Endodermal cell (in vitro differentiated cells): ENCODE measurements at places on chromosomes 5 and 9. TPM values are rescaled to one million over a fixed set of nuclear protein-coding genes. Genes with fewer than 3 reads are reported as not detected.
A peak's percentile ranks its signal among the peaks of the same experiment; 100 is the strongest.

CACNA1B gene
- 3.6 to 4.6 TPM (median 4.0 TPM) in 3 replicates for total RNA-seq

DNA sequence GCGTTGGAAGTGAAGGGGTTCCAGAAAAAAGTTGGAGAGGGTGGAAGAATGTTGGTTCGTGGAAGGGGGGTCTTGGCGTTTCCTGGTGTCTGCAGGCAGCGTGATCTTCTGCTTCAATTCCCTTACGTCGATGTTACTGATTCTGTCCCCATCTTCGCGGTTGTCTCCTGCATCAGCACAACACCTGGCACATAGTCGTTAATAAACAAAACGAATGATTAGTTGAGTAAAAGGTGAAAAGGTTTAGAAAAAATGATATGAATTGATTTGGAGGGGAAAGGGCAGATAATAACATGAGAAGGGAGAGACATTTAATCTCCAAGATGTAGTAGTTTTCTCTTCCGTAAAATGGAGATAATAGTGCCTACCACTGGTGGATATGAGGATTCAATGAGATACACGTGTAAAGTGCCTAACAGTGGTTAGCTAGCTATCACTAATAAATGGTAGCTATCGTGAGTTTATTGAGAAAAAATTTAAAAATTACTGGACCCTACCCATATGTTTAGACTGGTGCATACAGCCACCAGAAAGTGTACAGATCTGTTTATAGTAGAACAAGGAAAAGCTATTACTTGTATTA, 556 bp downstream of the MTREX start:
- peak overlapping the region; percentile 98 for H3K27ac ChIP-seq
- no peak for DNase-seq
- no peaks in the 10 kb centered on the region for H3K27me3 ChIP-seq
- H3K4me1 ChIP-seq: no peaks in the 10 kb centered on the region

DNA sequence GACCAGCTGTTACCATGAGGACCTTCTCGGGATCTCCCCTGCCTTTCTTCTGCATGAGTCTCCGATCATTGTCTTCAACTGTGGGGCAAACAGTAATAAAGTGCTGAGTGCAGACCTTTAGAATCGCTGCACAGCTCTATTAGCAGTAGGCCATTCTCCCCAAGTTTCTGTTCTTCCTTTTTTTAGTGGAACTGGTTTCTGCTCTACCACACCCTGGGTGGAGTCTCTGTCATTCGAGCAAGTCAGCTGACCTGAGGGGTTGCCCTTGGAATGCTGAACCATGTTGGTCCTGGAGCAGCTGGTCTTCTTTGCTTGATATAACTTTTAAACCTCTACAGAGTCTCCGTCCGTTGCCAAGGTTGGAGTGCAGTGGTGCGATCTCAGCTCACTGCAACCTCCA, 33.4 kb upstream of the GNPDA1 start:
- DNase-seq: no peak
- H3K27me3 ChIP-seq: no peaks in the 10 kb centered on the region
- H3K4me3 ChIP-seq: no peak overlapping the region
- H3K36me3 ChIP-seq: no peaks in the 10 kb centered on the region
- H3K27ac ChIP-seq: no peak overlapping the region

GRCh38 chr9:26809795-26810194, 82.8 kb downstream of the CAAP1 start:
- DNase-seq: no peak
- H3K27ac ChIP-seq: no peak overlapping the region
- no peaks in the 10 kb centered on the region for H3K4me1 ChIP-seq
- no peak overlapping the region for H3K4me3 ChIP-seq
- no peaks in the 10 kb centered on the region for H3K36me3 ChIP-seq

DNA sequence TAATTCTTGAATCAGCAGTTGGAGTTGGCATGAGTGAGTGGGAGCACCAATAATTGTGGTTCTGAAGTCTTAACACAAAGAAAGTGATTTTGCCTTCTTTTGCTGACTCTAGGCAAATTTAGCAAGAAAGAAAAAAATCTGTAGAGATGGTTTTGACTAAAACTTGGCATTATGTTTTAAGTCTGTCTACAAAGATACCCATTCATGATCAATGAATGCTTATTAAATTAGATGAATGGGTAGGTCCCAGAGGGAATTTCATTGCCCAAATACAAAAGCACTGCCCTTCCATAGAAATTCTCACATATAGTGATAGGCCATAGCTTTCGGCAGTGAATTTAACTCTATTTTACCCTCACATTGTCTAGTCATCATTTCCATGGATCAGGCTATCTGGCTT, 428.6 kb upstream of the ADAMTSL1 start:
- no peaks in the 10 kb centered on the region for H3K36me3 ChIP-seq
- no peak for DNase-seq
- no peak overlapping the region for H3K4me3 ChIP-seq

DNA sequence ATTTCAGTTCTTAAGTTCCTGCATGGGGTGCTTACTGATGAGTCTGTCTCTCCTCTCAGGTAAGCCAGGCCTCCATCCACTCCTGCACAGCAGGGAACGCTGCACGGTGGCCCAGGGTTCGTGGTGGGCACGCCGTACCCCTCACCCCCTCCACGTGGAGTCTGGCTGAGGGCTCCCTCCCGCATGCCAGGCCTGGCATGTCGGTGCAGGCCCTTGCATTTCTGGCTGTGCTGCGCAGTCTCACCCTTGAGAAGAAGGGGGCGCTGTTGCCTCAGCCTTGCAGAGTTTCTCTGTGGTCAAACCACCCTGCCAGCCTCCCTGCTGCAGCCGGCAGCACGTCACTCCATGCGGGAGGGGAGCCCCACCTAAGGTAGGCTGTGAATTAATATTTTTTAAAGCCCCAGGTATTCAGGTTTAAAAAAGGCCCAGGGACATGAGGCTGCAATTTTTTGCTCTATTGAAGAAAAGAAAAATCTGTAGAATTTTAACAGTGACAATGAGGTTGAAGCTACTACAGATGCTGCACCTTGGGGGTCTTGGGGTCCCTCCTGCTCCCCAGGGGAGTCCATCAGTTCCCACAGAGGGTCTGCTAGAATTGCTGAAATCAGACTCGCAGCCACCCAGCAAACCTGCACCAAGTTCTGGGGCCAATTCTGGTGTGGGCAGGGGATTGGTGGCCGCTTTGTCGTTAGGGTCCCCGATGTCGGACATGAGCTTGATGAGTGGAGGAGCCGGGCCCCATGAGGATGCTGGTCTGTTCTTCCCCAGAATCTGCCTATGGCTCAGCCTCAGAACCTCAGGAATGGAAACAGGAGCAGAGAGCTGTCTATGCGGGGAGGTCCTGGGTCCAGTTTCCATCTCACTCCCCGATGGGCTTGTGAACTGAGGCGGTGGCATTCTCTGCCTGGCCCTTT, 52.6 kb downstream of the TENT4A start:
- H3K27ac ChIP-seq: no peak overlapping the region
- H3K4me1 ChIP-seq: no peaks in the 10 kb centered on the region
- no peaks in the 10 kb centered on the region for H3K36me3 ChIP-seq
- no peak overlapping the region for H3K4me3 ChIP-seq
- no peaks in the 10 kb centered on the region for H3K27me3 ChIP-seq

DNA sequence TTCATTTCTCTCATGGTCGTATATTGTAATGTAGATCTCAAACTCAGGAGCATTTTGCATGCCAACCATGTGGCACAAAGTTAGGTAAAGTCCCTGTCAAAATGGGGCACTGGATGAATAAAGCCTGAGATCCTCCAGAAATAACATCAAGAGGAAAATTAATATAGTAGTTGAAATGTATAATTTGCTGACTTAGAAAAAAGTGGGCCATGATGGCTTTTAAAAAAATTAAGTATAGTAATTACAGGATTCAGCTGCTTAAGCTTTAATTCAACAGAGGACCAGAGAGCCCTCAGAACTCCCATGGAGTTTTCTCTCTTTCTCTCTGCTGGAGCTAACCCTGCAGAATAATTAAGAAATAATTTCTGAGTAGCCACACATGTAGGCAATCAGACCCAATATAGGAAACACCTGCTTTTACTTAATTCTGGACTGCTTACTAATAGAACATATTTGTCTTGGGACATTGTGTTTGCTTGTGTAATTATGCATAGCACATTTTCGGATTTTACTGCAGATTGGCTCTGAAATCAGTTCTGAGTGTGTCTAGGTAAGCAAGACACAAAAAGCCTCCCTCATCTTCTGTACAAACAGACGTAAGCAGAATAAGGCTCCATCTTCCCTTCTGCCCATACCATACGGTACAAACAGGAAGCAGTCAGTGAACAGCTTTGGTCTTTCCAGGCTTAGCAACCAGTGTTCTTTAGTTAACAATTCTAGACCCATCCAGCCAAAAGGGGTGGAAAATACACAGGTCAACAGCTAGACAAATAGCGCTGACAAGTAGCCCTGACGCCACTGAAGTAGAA, 26.5 kb upstream of the PCSK1 start:
- H3K36me3 ChIP-seq: no peaks in the 10 kb centered on the region
- no peak overlapping the region for H3K4me3 ChIP-seq

TRIM36 gene
- 17.3 and 18.6 TPM in 2 replicates for total RNA-seq

SDHA gene
- 62.7 and 73.1 TPM in 2 replicates for total RNA-seq

DNA sequence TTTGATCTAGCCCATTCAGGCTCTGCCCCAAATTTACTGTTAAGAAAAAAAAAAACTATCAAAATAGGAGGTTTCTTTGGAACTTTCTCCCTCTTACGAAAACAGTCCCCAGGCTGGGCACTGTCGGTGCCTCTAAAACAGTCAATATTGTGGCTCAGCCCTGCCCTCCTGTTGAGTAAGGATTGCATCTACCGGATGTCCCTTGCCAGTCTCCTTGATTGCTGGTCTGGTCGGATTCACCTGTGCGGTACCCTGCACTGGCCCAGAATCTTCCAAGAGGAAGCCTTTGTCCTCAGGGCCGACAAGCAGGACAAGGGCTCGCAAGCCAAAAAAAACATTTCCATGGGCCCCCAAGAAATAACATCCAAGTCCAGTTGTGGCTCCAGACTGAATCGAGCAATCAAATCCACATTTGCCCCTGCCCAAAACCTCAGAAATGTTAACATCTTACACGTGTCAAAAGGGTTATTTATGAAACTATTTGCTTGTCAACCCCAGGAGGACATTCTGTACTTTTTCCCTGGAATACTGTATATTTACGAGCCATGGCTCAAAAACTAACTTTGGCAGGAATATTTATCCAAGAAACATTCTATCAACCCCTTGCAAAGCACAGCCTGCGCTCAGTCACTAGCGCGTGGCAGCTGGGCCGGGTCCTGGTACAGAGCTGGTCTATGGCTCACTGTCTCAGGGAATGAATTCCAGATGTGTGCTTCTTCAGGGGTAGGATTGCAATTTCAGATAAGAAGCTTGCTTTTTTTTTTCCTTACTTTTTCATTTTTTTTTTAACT, 129.2 kb upstream of the ADRA1B start:
- H3K36me3 ChIP-seq: no peaks in the 10 kb centered on the region
- DNase-seq: no peak
- H3K4me1 ChIP-seq: no peaks in the 10 kb centered on the region
- no peak overlapping the region for H3K4me3 ChIP-seq

DNA sequence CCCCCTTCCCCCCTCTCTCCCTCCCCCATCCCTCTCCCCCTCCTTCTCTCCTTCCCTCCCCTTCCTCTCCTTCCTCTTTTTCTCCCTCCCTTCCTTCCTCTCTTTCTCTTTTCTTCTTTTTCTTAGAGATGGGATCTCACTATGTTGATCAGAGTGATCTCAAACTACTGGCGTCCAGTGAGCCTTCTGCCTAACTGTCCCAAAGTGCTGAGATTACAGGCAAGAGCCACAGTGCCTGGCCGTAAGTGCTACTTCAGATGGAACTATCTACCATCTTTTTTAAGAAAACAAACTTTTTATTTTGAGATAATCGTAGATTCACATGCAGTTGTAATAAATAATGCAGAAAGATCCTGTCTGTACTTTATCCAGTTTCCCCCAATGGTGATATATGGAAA, 6.3 kb downstream of the RCL1 start:
- no peak for DNase-seq
- H3K27me3 ChIP-seq: no peaks in the 10 kb centered on the region
- peaks cover 5% of the 10 kb centered on the region for H3K4me1 ChIP-seq
- no peaks in the 10 kb centered on the region for H3K36me3 ChIP-seq

DNA sequence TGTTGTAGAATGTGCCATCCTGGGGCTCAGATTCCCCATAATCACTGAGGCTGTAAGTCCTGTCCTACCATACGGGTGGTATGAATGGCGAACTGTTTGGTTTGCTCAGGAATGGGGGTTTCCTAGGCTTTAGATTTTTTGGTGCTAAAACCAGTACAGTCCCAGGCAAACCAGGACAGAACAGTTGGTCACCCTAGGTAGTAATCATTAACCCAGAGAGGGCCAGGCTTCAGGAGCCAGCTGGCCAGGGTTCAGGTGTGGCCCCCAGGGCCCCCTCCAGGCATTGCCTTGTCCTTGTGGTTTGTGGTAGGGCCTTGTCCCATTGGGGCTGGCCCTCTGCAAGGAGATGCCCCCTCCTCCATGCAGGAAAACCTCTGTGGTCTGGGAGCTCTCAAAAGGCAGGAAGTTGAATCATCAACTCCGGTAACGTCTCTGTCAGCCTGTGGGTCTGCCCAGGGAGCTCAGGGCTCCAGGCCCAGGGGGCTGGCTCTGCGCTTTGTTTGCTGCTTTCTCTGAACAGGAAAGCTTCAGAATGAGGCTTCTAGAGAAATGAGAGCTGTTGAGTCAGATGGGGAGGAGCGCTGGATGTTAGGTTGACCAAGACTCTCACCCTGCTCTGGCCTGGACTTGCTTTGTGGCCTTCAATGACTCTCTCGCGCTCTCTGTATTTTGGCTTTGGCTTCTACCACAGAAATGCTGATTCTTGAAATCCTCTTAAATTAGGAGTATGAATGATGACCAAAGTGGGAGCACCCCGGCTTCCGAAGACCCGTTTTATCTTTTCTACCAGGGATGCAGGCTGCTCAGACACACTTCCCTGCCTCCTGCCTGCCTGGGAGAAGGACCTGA, 22.2 kb upstream of the JADE2 start:
- no peaks in the 10 kb centered on the region for H3K36me3 ChIP-seq
- H3K4me1 ChIP-seq: peaks cover 9% of the 10 kb centered on the region
- H3K27ac ChIP-seq: peak overlapping the region; percentile 22
- H3K4me3 ChIP-seq: no peak overlapping the region

DNA sequence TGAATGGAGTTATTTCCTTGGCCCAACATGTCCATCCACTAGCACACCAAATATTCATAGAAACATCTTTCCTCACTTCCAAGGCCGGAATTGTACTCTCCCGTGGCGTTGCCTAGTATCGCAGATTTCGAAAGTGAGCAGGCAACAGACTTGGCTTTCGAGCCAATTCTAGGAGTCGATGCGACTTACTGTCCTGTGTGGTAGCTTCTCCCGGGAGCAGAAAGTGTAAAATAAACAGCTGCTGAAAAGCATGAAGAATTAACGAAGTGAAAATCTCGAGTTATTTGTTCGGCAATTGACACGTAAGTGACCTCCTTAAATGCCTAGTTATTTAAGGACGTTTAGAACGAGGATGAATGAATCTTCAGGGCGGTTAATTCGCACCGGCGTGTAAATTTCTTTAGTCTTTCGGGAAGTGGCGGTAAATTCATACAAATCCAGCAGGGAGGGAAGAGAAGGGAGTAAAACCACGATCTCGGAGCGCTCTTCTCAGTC, 449 bp upstream of the PCSK5 start:
- peak; percentile 57 for DNase-seq
- H3K4me1 ChIP-seq: no peaks in the 10 kb centered on the region
- H3K27ac ChIP-seq: no peak overlapping the region
- peaks cover 67% of the 10 kb centered on the region for H3K27me3 ChIP-seq
- H3K4me3 ChIP-seq: peak overlapping the region; percentile 90

GRCh38 chr9:95181226-95181818, 136.2 kb downstream of the FANCC start:
- H3K27me3 ChIP-seq: no peaks in the 10 kb centered on the region
- H3K36me3 ChIP-seq: no peaks in the 10 kb centered on the region
- H3K27ac ChIP-seq: no peak overlapping the region
- H3K4me3 ChIP-seq: no peak overlapping the region
- H3K4me1 ChIP-seq: peaks cover 5% of the 10 kb centered on the region
- DNase-seq: no peak

HSPB3 gene
- total RNA-seq: not detected in 2 replicates
